ENCODE measurements at places on chromosomes 13 and 19. TPM values are rescaled to one million over a fixed set of nuclear protein-coding genes. Genes with fewer than 3 reads are reported as not detected.

CGB5 gene
- not detected for total RNA-seq

ALOX5AP gene
- total RNA-seq, result 16.4 TPM

PLPPR3 gene
- total RNA-seq, result not detected

UCHL3 gene
- total RNA-seq, result 44.7 TPM

TUBA3C gene
- total RNA-seq, result not detected

ZNF563 gene
- 2.8 TPM for total RNA-seq

IQCN gene
- 0.29 TPM for total RNA-seq

PEX11G gene
- total RNA-seq, result 1.5 TPM

ZNF649 gene
- 12.2 TPM for total RNA-seq

- no peak for DNase-seq
These were observed 1569.0 kb downstream of the OLFM4 start for GRCh38 chr13:54597540-54598088.

DNA sequence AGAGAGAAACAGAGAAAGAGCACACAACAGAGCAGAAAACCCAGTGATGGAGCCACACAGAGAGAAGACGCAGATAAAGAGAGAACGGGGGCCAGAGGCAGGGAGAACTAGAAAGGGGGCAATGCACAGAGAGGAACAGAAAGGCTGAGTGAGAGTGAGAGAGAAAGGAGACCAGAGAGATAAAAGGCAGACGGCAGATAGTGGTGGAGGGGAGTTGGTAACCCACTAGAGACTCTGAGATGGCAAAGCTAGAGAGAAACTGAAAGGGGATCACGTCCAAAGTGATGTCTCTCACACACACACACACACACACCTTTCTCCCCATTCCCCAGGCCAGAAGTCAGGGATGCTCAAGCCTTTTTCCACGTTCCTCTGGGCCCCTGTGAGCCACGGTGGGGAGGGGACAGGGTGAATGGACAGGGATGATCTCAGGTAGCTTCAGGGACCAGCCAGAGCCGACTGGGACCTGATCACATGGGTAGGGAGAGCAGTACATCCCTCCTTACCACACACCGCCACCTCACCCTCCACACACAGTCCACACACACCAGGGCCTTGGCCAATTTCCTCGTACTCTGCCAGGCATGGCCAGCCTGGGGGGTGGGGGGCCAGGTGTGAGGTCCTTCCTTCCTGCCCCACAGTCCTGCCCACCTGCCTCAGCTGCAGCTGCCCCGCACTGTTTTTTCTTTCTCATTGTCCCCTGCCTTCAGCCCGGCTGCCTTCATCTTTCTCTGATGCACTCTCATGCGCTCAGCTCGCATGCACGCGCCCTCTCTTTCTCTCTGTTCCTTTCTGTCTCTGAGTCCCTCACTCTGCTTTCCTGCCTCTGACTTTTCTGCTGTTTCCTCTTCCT lies 22.5 kb upstream of the POU2F2 start:
- DNase-seq, result no peak

DNA sequence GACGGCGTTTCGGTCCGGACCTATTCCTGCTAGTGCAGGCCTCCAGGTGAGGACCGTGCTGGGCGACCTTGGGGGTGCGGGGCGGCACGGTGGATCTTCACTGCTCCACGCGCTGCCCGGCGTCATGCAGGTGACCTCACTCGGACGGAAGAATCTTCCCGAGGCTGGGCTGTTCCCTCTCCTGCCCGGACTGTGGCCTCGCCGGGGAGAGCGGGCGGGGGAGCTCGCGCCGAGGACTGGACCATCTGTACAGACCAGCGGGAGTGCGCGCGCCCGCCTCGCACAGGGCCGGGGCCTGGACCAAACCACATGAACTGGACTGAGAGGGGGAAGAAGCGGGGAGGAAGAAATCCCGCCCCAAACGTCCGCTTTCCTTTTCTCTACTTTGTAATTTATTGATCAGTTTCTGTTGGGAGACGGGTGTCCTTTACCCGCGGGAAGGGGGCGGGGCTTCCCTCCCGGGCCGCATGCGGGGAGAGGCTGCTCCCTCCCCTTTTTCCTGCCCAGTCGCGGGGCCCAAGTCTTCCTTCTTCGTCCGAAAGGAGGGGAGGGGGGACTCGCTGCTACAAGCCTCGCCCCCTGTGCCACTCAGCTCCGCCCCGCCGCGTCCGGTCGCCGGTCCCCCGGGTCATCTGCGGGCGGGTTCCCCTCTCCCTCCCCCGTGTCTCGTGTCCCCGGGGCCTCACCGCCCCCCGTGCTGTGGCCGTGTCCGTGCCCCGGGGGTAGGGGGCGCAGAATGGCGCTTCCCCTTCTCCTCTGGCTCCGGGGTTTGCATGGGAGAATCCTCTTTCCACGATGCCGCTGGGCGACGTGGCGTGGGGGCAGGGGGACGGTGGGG lies 4.9 kb downstream of the HRC start:
- no peak for DNase-seq

DNA sequence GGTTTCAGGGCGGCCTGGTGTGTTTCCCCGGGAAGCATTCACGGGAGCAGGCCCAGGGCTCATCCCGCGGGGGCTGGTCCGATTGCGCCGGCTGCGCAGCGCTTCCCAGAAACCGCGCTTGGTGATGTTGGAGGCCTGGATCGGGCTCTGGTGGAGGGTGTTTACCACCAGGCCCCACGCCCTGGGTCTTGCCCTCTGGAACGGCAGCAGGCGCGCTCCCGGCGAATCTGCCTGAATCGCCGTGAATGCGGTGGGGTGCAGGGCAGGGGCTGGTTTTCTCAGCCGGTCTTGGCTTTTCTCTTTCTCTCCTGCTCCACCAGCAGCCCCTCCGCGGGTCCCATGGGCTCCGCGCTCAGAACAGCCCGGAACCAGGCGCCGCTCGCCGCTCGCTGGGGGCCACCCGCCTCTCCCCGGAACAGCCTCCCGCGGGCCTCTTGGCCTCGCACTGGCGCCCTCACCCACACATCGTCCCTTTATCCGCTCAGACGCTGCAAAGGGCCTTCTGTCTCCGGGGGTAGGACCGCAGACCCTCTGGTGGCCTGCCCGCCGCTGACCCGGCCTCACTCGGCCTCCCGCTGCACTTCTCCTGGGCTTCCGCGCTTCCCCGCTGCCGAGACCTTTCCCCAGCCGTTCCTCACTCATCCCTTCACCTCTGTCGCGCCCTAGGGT lies 69.4 kb upstream of the GJB6 start:
- no peak for DNase-seq

DNA sequence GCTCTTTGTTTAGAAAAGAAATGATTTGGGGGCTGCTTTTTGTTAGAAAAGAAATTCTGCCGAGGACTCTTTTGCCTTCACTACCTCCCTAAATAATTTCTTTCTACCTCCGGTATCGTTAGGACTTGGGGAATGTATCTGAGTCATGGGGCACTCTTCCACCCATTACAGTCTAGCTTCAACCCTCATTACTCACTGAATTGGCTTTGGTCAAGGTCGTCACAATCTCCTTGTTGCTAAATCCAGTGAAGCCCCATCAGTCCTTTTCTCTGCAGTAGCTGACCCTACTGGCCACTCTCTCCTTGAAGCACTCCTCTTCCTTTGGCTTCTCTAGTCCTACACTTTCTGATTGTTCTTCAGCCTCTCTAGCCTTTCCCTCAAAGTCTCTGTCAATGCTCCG lies 34.0 kb downstream of the WDR87 start:
- no peak for DNase-seq
